ENCODE measurements at places on chromosomes 7 and 10.

DNA sequence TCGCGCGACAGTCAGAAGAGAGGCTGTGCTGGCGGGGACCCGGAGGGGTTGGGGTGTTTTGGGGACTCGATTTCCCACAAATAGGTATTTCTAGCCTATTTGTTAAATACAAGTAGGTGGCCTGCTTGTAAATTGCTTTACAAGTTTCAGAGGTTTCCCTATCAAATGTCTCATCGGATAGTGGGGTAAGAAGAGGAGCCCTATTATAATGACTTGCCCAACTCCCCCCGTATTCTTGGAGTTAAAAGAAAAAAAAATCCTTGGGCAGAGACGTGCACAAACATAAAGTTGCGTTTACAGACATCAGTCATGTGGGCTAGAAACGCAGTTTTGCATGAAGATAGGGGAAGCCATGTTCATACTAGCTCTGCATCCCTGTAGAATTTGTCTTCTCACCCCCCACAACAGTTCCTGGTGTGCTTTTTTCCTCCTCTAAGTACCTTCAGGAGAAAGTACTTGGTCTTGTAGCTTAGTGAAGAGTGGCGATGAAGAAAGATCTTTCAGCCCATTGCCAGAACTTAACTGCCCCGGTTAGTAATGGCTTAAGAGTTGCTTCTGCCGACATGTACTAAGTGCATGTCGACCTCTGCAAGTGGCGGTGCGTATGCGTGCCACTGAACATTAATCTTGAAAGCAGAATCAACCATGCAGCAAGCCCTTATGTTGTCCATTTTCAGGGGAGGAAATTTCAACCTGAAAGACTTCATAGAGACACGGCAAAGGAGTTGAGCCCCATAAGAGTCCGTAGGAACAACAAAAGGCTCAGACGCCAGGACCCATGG, 832 bp upstream of the TIAL1 start:
- DNase-seq: no peak

DNA sequence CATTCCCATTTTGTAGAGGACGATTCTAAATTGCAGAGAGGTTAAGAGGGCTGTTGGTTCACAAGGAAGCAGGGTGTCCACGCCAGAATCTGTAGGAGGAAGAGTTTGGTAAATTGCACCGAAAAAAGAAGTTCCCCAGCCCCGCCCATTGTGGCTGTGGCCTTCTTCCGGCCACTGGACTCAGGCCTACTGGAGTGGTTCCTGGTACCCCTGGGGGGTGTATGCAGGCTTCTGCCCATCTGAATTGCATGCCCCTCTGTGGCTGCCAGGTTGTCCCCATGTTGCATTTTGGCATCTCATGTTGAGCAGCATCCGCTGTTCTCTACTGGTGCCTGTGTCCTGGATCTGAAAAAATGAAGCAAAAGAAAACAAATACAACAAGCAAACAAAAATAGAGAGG, 234.2 kb downstream of the WDR11 start:
- DNase-seq: no peak

DNA sequence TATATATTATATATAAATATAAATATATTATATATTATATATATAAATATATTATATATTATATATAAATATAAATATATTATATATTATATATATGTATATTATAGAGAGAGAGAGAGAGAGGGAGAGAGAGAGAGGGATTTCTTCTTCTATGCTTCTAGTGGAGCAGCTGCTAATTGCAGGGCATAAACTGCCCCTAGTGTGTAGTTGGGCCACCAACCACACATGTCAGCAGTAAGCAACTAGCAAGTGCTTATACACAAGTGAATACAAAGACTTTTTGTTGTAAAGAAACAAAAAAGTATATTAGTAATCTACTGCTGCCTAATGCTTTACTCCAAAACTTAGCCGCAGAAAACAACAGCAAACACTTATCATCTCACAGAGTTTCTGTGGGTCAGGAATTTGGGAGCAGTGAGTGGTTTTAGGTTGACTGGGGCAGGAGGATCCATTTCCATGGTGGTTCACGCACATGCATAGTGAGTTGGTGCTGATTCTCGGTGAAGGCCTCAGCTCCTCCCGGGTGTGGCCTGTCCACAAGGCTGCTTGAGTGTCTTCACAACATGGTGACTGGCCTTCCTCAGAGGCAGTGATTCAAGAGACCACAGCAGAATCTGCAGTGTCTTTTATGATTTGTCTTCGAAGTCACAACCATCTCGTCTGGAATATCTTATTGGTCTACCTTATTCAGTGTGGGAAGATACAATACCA, 25.5 kb upstream of the BAG3 start:
- DNase-seq: no peak

GRCh38 chr7:127322832-127323493, 69.5 kb downstream of the ZNF800 start:
- no peak for DNase-seq

DNA sequence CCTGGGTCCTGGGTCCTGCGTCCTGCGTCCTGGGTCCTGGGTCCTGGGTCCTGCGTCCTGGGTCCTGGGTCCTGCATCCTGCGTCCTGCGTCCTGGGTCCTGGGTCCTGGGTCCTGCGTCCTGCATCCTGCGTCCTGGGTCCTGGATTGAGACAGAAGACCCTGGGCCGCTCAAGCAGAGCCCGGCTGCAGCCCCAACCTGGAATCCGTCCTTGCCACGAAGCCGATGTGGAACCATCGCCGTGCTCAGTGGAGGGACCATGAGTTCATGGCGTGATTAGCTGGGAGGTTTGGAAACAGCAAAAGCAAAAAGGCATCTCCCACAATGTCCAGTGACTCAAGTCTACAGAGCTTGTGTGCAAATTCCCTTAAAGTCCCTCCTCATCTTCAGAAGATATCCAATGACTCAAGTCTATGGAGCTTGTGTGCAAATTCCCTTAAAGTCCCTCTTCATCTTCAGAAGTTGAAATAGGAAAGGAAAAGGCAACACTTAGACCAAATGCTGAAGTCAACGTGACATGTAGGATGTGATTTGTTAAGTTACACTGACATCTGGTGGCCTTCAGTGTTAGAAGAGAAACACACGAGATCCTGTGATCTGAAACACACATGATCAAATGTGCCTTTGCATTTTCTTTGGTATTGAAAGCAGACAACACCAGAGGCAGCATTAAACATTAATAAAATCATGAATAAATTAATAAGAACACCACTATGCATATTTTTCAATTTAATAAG, 179.9 kb downstream of the PTPRN2 start:
- DNase-seq: no peak

DNA sequence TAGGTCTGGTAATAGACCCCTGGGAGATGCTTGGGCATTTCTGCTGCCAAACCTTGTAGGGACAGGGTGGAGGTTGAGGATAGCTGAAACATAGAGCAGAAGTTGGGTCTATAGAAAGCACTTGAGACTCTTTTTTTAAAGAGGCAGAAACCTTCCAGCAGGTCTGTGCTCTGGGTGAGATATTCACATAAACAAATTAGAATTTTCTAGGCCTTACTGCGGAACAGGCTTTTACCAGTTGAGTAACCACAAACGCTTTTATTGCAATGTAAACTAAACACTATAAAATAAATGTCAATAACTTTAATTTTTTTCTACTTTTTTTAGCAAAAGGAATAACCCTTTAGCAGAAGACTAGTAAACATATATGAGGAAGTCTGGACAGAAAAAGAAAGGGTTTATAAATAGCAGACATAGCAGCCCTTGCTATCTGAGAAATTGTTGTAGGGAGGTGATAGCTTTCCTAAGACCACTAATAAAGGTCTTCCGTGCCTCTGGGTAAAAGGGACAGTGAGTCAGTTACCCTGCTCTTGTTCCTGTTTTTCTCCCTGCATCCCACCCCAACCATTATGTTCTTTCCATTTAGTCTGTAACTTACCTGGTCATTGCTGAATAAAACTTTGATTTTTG, 38.7 kb downstream of the CACNB2 start:
- DNase-seq: no peak

DNA sequence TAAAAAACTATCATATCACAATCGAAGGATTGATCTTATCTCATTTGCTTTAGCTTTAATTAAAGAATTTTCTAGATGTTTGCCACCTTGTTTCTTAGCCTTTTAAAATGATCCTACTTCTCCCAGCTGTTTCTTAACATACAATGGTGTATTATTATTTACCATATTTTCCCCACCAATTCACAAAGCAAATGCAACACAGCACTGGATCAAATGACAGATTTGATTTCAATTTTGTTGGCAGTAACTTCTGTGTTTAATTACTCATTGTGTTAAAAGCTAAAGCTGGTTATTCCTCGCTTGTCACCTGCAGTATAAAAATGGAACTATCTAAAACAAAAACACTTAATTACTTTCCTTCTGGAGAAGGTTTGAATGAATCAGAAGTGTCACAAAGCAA, 19.6 kb downstream of the SVIL start:
- no peak for DNase-seq

DNA sequence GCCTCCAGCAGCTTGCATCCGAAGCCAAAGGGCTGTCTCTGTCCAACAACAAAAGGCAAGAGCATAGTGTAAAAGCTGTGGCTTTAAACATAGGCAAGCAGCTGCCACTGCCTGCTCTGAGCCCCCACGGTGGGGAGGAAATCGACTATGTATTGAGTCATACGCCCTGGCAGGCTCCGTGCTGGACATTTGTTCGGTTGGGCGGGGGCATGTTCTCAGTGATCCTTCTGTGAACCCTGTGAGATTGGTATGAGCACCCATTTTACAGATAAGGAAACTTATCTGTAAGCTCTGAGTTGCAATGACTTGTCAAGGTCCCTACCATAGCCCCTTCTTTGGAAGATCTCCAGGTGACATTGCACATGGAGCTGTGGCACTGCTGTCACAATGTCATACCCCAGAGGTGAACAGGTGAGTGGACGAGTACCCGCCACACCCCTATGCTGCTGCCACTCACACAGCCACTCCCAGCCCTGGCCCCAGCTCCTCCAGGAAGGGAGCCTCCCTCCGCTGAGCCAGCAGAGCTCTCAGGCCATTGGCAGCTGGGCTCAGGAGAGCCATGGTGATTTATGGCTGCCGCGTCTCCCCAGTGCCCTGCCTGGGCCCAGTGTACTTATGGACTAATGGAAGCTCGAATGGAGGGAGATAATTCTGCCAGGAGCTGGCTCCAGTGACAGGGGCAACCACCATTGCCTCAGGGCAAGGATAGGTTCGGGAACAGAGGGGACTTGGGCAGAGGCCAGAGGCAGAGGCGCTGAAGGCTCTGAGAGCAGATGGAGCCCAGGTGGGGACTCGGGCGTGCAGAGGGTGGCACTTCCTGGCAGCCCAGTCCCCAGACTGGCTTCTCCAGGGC, 43.7 kb downstream of the UNC5B start:
- no peak for DNase-seq

DNA sequence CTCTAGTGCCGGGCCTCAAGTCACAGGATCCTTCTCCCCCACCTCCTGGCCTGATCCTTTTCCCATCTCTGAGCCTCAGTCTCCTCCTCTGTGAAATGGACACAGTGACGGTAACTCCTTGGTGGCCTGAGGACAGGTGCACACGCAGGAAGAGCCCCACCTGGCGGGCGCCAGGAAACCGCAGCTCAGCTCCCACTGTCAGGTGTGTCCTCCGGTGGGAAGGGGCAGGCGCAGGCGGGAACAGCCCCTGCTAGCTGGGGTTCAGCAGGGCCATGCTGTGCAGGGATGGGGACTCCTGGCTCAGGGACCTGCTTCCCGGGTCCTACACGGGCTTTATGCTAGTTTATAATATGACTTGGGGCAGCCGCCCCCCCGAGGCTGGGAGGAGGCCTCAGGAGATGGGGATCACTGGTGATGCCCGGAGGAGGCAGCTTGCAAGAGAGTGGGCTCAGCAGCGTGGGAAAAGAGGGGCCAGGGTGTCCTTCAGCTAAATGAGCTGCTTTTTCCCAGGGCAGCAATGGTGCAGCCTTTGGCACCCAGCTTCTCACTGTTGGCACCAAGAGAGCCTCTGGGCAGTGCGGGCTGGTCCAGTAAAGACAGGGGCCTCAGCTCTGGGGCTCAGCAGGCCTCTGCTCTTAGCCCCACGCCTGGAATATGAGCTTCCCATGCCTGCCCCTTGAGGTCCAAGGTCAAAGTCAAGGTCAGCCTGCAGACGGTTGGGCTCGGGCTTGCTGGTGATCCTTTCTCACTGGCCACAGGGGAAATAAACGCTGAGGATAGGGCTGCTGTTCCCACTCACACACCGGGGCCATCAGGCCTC, 68.0 kb upstream of the FAM20C start:
- DNase-seq: no peak

- DNase-seq: no peak
Measured at GRCh38 chr7:158494162-158494586, 93.4 kb downstream of the PTPRN2 start.

DNA sequence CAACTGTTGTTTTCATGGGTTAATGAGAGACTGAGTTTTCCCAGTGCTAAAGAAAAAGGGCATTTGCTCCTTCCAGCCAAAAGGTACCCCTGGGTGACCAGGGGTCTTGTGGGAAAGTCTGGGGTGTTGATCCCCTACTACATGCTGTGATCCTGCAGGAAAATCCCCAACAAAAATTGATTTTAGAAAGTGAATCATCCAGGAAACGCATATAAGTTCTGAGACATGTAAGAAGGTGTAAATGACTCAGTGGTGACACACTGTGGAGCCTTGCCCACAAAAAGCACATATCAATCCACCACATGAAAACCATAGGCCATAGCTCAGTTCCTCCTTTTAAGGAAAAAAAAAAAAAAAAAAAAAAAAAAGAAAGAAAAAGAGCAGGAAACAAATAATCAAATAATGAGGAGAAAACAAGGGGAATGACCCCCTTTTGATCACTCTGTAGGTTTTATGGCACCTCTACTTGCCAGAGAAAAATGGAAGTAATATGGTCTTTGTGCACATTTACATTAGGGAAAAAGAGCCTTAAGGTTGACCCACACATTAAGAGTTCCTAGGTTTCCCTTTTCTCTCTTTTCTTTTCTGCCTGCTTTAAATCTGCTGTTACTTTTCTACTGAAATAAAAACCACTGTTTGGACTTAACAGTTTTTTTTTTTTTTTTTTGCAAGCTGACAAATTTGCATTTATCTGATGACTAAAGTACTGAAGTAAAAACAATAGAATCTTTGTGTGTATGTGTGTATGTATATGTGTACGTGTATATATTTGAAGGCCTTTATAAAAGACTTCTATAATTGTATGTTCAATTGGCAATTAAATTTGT, 386.0 kb downstream of the KIF20B start:
- no peak for DNase-seq

GRCh38 chr10:34834274-34834673, 19.2 kb upstream of the PARD3 start:
- no peak for DNase-seq

DNA sequence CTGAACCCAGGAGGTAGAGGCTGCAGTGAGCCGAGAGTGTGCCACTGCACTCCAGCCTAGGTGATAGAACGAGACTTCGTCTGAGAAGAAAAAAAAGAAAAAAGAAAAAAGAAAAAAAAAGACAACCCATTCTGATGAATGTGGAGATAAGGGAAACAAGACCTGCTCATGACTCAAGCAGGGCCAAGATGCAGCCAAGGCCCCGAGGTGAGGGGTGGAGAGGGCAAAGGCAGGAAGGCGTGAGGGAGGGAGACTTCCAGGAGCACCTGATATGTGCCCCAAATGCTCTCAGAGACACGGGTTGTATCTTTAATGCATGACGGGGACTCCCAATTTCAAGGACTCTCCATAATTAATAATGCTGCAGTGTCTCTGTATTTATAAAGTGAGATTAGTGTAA, 134.6 kb downstream of the PIP4K2A start:
- no peak for DNase-seq

- no peak for DNase-seq
Measured at GRCh38 chr7:25911738-25912607, 240.0 kb upstream of the NFE2L3 start.

- no peak for DNase-seq
Measured at GRCh38 chr7:69776611-69777010, 178.3 kb downstream of the AUTS2 start.

GRCh38 chr7:130254555-130254954, 12.1 kb upstream of the CPA2 start:
- no peak for DNase-seq

Measured in NCI-H524 treated with DMSO at 0.1 percent for 48 hours (cell line).